AG04449 (cell line): ENCODE measurements at places on chromosomes 6 and 20.

DNA sequence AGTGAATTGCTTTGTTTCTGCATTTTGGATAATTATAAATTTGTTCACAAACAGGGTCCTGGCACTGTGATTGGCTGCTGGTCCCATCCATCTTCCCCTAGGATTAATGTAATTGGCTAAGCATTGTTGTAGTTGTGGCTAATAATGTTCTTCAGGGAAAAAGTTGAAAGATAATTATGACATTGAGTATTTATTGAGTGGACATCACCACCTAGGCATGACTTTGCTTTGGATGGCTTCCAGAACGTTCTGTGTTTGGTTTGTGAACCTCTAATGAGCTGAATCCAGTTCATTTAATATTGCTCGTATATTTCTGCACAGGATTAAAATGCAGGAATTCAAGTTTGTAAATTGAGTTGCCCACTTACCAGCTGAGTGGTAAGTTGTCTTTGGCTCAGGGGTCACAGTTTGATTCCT lies 55.1 kb downstream of the ARID1B start:
- DNase-seq = no peak

- DNase-seq = peak; percentile 16
Measured at GRCh38 chr20:32789896-32790750, 27.9 kb downstream of the DNMT3B start.

DNA sequence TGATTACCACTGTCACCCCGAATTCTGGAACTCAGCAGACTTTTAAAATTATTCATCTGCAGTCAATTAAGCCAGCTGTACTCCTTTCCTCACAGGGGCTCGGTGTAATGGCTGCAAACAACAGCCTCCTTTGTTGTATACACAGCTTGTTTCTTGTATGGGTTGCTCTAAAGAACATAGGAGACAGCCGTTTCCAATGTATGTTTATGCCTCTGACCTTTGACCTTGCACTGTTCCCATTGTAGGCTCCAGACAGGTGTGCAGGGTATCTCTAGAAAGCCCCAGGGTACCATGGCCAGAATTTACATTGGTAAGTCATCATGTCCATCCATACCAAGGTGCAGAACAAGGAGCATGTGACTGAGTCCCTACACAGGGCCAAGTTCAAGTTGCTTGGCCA lies 11.5 kb upstream of the TENT5A start:
- DNase-seq = no peak

DNA sequence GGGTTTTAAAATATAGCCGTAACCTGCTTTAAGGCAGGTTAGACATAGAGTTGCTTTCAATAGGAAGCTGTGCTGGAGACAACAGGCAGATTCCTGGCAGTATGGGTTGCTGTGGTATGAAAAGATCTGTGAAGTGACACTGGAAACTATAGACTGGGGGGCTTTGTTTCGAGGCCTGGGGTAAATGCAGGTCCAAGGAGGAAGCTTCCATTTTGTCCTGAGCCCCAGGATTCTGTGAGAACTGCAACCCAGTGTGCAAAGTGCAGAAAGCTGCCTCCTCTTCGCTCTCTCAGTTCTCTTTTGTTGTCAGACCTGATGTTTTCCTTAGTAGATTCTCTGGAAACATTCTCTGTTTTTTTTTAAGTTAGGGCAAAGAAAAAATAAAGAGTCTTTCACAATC lies 86.9 kb downstream of the LYRM4 start:
- DNase-seq = no peak

- no peak for DNase-seq
Measured at GRCh38 chr6:140285471-140285870, 911.0 kb upstream of the CITED2 start.

DNA sequence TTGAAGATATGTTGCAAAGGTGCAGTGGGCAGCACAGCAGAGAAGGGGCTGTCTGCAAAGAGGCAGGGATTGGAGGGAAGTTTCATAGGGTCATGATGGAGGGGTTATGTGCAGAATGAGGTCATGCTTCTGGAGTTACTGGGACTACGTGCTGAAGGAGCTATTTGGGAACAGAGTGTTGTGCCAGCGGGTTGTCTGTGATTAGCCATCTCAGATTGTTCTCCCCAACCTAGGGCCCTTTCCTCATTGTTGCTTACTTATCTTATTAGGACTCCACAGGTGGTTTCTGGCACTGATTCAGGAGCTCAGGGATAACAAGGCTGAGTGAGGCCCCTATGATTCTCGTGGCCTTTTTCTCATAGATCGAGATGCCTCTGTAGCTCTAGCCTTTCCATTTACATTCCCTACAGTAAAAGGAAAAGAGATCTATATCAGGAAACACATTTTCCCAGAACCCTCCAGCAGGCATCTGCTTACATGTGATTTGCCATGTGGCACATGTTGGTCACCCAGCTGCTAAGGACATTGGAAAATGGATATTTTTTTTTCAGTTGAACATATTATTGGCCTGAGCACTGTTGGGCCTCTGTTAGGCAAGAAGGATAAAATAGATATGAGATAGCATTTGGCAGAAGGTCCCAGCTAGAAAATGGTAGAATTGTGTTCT lies 429.6 kb upstream of the PLCB4 start:
- DNase-seq = no peak

- no peak for DNase-seq
Measured at GRCh38 chr6:90468080-90468479, 118.8 kb downstream of the MAP3K7 start.

DNA sequence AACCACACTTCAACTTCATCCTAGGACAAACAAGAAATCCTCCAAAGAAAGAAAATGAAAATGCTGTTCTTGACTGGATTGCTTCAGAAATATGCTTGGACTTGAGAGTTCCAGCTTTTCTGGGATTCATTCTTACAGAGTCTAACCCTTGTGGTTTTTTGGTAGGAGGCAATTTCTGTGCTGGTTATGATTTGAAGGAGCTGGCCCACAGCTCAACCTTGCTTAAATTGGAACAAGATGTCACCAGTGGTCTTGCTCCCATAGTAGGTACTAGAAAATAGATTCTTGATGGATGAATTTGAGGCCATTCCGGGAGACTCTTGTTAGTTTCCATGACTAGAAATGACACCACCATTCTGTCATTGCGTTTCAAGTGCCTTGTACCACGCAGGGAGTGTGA lies 54.3 kb upstream of the BMP6 start:
- DNase-seq = no peak

- no peak for DNase-seq
Measured at GRCh38 chr20:3751675-3752385, 15.7 kb downstream of the ADISSP start.

GRCh38 chr6:104789770-104790190 lies 69.9 kb downstream of the HACE1 start:
- DNase-seq = peak; percentile 65

DNA sequence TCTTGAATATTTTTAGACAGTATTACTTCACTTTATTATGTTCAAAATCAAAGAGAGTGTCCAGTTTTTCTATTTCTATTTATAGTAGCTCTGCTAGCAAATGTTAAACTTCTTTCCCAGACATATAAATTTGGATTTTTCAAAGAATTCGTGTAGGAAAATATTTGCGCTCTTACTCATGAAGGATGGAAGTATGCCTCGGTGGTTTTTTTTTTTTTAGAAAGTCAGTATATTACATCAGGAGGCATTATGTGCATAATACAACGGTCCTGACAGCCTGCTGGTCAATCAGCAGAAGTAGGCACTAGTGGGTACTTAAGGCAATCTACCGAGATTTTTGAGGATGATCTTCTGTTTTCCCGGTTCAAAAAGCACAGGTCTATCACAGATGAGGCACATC lies 249.3 kb downstream of the TBX18 start:
- DNase-seq = peak; percentile 24

GRCh38 chr20:48846516-48847492 lies 19.0 kb upstream of the PREX1 start:
- no peak for DNase-seq

- DNase-seq = no peak
Measured at GRCh38 chr6:6556738-6557503, 31.6 kb upstream of the LY86 start.

- DNase-seq = no peak
Measured at GRCh38 chr6:80094017-80094416, 12.5 kb upstream of the BCKDHB start.
